ENCODE measurements at places on chromosomes 12 and 14.

DNA sequence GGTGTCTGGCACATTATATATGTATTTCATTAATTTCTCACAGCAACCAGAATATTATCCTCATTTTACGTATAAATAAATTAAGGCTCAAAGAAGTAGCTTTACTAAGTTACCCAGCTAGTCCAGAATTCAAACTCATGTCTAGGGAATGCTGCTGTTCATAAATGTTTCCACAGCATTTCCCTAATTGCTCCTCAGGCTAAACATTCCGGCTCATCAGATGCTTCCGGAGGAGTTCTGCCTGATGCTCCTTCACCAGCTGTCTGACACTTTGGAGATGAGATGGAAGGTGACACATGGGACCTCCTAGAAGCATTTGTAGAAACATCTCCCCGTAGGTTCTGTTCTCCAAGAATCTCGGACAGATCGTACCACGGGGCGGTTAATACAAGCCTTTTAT is 12.1 kb downstream of the KRT85 start:
- no peak for ATAC-seq

DNA sequence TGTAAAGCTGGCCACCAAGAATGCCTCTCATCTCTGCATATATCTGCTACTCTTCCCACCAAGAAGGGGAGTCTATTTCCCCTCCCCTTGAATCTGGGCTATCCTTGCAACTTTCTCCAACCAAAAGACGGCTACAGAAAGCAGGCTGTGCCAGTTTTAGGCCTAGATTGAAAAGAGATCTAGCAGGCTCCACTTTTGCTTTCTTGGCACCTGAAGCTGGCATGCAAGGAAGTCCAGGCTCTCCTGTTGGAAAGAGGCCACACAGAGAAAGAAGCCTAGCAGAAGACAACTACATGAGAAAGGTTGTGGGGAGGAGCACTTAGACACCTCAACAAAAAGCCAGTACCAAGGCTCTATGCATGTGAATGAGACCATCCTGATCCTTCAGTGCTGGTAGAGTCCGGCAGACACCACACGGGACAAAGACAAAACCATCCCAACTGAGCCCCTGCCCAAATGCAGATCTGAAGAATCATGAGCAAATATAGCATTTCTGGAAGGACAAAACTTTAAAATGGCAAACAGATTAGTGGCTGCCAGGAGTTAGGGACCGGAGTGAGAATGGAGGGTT is 68.0 kb downstream of the SPPL3 start:
- no peak for ATAC-seq

GRCh38 chr14:71891970-71892369 is 40.3 kb upstream of the RGS6 start:
- ATAC-seq, result no peak

GRCh38 chr14:102878970-102879460 is 43.4 kb upstream of the AMN start:
- no peak for ATAC-seq

GRCh38 chr14:36344211-36344610 is 23.8 kb upstream of the MBIP start:
- no peak for ATAC-seq

DNA sequence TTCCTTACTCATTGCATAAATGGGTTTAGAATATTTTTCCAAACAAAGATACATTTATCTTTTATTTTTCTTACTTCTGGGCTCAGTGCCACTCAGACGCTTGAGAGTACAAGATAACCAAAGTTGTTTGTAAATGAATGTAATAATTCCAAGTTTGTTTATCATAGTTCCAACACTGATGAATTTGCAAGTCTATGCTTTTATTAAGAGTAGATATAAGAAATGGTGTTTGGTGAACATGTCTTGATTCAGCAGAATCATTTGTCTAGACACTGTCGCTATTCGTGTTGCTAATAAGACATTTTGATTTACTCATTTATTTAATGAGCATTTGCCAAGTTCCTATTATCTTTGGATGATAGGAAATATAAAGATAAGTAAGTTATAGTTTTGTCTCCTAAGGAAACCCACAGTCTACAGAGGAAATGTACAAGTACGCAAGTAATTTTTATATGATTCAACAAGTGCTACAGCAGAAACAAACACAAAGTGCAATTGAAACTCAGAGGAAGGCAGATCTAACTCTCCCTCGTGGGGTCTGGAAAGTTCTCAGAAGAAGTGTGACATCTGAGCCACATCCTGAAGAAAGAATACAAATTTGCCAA is 132.8 kb upstream of the FSCB start:
- no peak for ATAC-seq

Measured in gastroesophageal sphincter (tissue), 4 donors.